Left lung (tissue), 14 donors: ENCODE measurements at places on chromosomes 13 and 19. TPM values are rescaled to one million over a fixed set of nuclear protein-coding genes. Genes with fewer than 3 reads are reported as not detected.
A peak's percentile ranks its signal among the peaks of the same experiment; 100 is the strongest.

DNA sequence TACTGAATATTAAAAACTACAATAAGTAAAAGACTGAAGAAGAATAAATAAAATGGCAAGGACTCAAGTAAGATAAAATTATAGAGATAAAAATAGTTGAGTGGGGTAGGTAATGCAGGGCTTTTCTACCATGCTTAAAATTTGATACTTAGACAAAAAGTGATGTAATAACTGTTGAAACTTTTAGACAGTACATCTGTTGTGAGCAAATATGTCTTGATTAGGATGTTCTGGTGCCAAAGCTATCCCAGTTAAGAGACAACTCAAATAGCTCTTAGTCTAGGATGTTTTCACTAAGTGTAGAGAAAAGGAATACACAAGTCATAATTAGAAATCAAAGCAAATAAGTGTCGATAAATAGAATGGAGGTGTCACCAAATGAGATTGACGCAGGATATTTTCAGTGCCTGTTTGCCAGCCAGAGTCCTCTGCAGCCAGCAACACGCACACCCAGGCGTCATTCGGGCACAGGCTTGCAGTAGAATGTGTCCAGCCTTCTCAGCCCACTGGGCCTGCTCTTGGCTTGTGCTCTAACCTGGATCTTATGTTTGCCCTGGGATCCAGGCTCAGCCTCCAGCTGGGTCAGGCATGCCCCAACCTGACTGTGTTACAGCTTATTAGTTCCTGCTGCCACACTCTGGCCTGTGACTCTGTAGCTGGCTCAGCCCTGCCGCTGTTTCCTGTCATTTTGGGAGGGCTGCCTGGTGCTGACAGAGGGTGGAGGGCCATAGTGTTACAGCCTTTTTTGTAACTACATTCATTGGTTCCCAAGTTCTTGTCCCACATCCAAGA is 766.2 kb downstream of the PCDH17 start:
- H3K36me3 ChIP-seq = no peaks in the 10 kb centered on the region
- H3K27me3 ChIP-seq = no peaks in the 10 kb centered on the region
- H3K4me3 ChIP-seq = no peak overlapping the region
- DNase-seq = no peak
- H3K27ac ChIP-seq = no peak overlapping the region

- peaks cover 55% of the 10 kb centered on the region for H3K27me3 ChIP-seq
- no peaks in the 10 kb centered on the region for H3K36me3 ChIP-seq
- peak overlapping the region; percentile 94 for H3K27ac ChIP-seq
- peaks cover 37% of the 10 kb centered on the region for H3K4me1 ChIP-seq
Measured at GRCh38 chr19:54572696-54573311, 786 bp upstream of the LILRA2 start.

DNA sequence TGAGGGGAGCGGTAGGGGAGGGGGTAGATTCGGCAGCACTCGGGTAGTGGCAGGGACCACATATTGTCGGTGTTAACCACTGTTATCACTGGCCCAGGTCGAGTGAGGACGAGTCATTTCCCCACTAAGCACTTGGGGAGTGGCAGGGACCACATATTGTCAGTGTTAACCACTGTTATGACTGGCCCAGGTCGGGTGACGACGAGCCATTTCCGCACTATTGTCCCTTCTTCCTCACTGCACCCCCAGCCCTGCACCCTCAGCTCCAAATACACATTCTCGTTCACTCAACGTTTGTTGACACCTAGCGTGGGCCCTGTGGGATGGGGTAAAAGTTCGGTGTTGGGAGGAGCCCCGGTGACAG is 467 bp upstream of the CLN5 start:
- H3K27ac ChIP-seq = peak overlapping the region; percentile 93
- no peaks in the 10 kb centered on the region for H3K4me1 ChIP-seq
- peak overlapping the region; percentile 59 for H3K4me3 ChIP-seq
- H3K36me3 ChIP-seq = no peaks in the 10 kb centered on the region
- peak; percentile 43 for DNase-seq

GRCh38 chr13:89375839-89376238 is 1704.7 kb downstream of the SLITRK5 start:
- DNase-seq = no peak
- H3K4me3 ChIP-seq = no peak overlapping the region
- no peak overlapping the region for H3K27ac ChIP-seq
- no peaks in the 10 kb centered on the region for H3K36me3 ChIP-seq

GRCh38 chr19:49161987-49162386 is 4.4 kb downstream of the TRPM4 start:
- H3K27ac ChIP-seq = no peak overlapping the region
- no peak for DNase-seq
- peaks cover 18% of the 10 kb centered on the region for H3K27me3 ChIP-seq
- H3K4me3 ChIP-seq = no peak overlapping the region
- H3K36me3 ChIP-seq = no peaks in the 10 kb centered on the region

DNA sequence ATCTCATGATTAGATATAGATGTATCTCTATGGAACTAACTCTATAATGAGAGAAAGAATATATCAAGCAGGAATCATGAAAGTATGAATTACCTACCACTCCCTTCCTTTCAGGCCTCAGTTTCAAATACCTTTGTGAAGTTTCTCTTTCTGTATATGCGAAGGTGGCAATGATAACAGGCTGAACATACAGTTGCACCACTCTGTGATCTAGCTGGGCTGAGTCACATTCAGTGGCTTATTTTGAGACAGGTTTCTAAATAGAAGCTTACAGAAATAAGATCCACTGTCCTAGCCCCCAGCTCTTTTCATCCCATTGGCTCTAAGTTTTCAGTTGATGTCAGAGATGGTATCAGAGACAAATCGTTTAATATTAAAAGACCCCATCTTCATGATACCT is 662.0 kb downstream of the SLITRK1 start:
- H3K4me3 ChIP-seq = no peak overlapping the region
- no peaks in the 10 kb centered on the region for H3K4me1 ChIP-seq
- H3K36me3 ChIP-seq = no peaks in the 10 kb centered on the region
- H3K27me3 ChIP-seq = no peaks in the 10 kb centered on the region

DNA sequence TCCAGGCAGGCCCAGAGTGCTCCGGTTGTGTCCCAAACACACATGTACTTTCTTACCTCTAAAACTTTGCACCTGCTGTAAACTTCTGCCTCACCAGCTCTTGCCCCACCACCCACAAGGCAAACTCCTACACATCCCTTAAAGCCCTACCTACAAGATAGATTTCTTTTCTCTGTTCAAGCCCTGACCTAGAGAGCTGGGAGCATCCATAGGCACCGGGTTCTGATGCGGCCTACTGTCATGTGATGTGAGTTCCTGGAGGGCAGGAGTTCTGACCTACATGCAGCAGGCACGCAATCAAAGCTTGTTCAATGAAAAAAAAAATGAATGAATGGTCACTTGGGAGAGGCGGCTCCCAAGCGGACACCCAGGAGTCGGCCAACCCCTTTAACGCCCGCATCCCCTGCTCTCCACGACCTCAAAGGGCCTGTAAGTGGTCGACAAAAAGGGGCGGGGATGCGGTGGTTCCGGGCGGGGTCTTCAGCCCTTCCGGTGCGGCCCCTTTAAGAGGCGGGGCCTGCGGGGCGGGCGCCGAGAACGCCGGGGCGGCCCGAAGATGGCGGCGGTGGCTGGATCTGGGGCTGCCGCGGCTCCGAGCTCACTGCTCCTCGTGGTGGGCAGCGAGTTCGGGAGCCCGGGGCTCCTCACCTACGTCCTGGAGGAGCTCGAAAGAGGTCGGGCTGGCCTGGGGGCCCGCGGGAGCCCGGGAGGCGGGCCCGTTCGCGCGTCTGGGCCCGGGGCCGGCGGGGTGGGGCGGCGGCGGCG is at the start of gene MAP1S:
Gene MAP1S, plus strand, starts transcription at position 534 of the 765 bp plus-strand sequence. Its CDS starts 23 bp downstream, at position 557.
- peak within 1 kb of the TSS; percentile 84 for H3K27ac ChIP-seq
- no peaks in the 10 kb centered on the region for H3K27me3 ChIP-seq
- H3K4me3 ChIP-seq = peak within 1 kb of the TSS; percentile 92
- H3K4me1 ChIP-seq = peaks cover 67% of the 10 kb centered on the region

GRCh38 chr19:30406220-30407067 is 34.3 kb downstream of the ZNF536 start:
- no peaks in the 10 kb centered on the region for H3K27me3 ChIP-seq
- no peak overlapping the region for H3K4me3 ChIP-seq
- H3K4me1 ChIP-seq = no peaks in the 10 kb centered on the region
- no peak overlapping the region for H3K27ac ChIP-seq

Gene CYP2A13
- total RNA-seq = not detected
